ENCODE measurements at places on chromosomes 2 and 18.

DNA sequence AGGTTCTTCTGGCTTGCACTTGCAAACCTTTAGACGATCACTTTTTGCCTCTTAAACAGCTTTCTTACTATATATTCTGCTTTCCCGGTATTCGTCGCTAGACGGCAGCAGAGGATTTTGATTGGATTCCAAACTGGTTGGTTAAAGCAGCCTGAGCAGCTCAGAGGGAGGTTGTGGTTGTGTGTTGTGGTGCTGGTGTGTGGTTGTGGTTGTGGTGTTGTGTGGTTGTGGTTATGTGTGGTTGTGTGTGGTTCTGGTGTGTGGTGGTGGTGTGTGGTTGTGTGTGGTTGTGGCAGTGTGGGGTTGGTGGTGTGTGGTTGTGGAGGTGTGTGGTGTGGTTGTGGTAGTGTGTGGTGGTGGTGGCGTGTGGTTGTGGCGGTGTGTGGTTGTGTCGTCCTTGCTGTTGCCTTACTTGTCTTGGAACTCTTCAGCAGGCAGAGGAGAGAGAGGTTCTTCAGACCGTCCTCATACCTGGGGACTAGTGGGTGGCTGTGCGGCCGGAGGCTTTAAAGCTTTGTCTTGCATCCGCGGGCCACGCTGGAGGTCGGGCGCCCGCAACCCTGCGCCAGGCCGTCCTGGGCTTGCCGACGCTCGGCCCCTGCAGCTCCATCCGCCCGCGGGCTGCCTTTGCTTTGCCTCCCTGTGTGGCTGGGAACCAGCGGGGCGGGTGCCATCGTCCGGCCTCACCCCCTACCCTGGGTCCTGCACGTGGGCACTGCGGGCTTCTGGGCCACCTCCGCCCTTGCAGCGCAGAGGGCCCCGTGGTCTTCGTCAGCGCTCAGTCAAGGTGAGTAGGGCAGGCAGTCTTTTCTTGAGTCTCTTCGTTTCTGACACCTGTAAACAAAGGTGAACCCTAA, 190.8 kb downstream of the ARHGAP28 start:
- DNase-seq, result no peak

- no peak for DNase-seq
Measured at GRCh38 chr18:30705943-30706342, 336.6 kb downstream of the DSC3 start.

DNA sequence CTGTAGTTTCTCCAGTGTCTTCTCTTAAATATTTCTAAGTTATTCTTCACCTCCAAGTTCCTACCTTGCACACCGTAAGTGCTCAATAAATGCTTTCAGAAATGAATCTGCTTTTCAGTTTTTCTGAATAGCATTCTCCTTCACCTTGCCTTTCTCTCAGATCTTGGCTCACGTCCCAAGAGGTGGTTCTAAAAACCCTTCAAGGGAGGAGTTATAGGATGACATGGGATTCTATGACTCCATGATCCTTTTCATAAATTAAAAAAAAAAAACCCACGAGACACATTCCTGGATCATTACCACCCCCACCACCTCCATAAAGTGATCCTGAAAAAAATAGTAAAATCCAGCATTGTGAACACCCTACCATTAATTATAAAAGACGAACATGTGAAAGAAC, 11.7 kb downstream of the KCTD1 start:
- no peak for DNase-seq

DNA sequence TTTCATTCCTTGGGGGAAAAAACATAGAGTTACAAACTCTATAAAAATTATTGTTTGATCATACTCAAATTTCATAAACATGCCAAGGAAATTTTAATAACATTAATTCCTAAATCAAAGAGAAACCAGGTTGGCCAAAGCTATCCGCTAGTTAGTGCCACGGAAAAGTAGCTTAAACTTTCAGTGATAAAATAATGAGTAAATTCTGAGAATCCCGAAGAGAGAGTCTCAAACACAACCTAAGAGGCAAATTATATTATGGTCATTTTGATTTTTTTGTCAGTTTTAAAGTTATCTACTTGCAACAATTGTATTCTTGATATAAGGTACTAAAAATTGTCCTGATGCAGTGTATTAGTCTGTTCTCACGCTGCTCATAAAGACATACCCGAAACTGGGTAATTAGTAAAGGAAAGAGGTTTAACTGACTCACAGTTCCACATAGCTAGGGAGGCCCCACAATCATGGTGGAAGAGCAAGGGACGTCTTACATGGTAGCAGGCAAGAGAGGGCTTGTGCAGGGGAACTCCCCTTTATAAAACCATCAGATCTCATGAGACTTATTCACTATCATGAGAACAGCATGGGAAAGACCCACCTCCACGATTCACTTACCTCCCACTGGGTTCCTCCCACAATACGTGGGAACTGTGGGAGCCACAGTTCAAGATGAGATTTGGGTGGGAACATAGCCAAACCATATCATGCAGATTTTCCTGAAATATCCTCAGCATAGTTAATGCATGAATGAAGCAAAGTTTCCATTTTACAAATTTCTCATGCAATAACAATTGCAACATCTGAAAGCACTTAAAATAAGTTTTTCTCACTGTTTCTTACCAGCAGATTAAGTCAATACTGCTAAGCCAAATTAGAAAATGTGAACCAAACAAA, 205.9 kb upstream of the STK17B start:
- DNase-seq, result no peak

DNA sequence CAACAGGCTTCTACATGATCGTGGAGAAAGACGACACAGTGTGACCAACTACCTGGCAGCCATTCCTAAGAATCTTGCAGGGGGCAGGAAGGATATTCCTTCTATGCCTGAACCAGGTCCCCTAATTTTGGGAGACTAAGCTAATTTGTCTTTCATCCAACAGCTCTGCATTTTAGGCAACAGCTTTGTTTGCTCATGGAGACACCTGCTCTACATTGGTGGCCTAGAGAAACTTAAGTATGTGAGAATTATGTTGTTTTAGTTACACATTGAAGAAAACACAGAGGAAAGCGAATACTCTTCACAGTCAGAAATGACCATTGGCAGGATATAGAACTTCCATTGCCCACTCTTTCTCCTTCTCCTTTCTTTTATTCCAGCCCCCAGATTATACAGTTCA, 75.2 kb downstream of the ASXL3 start:
- DNase-seq, result no peak

GRCh38 chr2:64626963-64627760, 26.6 kb downstream of the SERTAD2 start:
- DNase-seq, result no peak

DNA sequence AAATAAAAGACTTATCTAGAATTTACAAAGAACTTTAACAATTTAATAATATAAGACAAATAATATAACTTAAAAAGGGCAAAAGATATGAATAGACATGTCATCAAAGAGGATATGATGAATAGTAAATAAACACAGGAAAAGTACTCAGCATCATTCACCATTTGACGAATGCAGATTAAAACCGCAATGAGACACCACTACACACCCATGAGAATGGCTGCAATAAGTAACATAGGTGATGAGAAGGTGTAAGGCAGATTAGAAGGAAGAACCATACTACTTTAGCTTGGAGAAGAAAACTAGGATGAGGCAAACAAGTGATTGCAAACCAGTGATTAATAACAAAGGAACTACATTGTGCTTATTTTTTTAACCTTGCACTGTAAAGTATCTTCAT, 152.0 kb downstream of the CYRIA start:
- DNase-seq, result no peak

DNA sequence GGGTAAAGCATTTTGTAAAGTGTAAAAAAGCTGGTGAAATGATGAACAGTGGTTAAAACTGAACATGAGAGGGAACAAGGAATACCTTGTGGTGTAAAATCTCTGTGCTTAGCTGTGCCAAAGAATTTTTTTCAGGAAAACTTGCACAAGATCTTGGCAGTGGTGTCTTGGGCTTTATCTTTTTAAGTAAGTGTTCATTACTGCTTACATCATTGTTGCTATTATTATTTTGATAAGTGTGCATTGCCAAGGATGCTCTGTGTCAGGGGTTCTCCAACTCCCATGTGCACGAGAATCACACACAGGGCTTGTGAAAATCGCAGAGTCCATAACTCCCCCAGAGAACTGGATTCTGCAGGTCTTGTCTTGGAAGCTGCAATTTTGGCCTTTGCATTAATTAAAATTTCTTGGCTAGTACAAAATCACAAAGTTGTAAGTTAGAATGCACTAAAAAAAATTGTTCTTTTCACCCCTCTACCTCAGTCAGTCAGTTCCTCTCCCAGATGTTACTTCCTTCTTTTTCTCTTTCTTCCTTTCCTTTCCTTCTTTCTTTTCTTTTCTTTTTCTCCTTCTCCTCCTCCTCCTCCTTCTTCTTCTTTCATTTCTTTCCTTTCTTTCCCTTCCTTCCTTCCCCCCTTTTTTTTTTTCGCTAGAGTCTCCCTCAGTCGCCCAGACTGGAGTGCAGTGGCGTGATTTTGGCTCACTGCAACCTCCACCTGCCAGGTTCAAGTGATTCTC, 37.8 kb downstream of the GATA6 start:
- DNase-seq, result no peak

- no peak for DNase-seq
Measured at GRCh38 chr2:182591774-182592173, 124.3 kb upstream of the DNAJC10 start.

DNA sequence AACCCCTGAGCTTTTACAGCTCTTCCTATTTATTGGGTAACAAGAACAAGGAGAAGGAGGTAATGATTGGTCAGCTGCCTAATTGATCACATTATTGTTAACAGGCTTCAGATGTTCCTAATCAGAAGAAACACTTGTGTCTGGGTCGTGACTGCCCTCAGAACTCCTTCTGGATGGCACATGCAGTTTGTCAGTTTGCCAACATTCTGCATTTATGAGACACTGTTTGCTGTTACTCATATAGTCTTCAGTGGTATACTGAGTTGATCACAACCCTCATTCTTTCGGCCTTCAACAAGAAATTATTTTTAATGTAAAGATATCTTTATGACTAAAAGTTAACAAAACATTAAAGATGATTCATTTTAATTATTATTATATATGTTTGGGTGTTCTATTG, 95.7 kb upstream of the DOCK10 start:
- DNase-seq, result no peak

- no peak for DNase-seq
Measured at GRCh38 chr2:186584053-186584452, 5.8 kb upstream of the ITGAV start.

DNA sequence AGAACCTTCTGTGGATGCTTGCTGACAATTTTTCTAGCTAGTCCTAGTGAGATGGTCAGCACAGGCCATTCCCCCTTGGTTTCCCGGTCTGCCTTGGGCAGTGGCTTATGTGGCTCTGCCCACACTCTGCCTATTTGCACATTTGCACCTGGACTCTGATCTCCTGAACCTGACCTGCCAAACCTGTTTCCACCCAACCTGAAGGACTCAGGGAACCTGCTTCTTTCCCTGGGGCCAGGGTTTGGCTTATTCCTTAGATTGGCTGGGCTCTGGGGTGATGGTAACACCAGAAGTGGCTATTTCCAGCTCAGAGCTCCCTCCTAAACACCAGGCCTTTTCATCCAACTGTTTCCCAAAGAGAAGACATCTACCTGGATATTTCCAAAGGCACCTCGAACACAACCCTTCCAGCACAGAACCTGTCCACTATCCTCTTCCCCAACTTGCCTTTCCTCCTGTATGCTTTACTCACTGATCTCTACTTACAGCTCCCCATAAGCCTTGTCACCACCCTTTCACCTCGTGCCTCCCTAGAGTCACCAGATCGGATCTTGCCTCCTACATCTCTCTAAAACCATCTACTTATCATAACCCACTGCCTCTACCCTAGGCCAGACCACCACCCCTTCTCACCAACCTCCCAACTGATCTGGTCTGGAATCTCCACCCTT, 5.8 kb upstream of the MTA3 start:
- no peak for DNase-seq

GRCh38 chr2:43566461-43566729, 29.4 kb downstream of the THADA start:
- no peak for DNase-seq

DNA sequence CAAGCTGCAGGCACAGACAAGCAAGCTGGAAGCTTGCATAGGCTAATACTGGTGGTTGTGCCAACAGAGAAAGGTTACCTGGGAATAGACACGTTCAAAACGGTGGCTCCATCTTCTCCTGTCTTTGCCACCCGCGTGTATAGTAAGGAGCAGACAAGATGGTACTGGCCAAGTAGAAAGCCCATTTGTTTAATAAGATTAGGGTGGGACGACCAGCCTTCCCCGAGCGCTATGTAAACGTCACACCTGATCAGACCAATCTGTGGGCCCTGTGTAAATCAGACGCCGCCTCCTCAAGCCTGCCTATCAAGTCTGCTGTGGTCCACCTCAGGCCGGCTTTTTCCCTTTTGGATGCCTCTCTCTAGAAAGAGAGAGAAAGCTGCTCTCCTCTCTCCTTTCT, 189.2 kb downstream of the LAMA1 start:
- DNase-seq, result no peak

GRCh38 chr2:222479859-222480258, 55.5 kb downstream of the SGPP2 start:
- no peak for DNase-seq

GRCh38 chr2:29004755-29005154, 23.7 kb downstream of the TOGARAM2 start:
- DNase-seq, result no peak

DNA sequence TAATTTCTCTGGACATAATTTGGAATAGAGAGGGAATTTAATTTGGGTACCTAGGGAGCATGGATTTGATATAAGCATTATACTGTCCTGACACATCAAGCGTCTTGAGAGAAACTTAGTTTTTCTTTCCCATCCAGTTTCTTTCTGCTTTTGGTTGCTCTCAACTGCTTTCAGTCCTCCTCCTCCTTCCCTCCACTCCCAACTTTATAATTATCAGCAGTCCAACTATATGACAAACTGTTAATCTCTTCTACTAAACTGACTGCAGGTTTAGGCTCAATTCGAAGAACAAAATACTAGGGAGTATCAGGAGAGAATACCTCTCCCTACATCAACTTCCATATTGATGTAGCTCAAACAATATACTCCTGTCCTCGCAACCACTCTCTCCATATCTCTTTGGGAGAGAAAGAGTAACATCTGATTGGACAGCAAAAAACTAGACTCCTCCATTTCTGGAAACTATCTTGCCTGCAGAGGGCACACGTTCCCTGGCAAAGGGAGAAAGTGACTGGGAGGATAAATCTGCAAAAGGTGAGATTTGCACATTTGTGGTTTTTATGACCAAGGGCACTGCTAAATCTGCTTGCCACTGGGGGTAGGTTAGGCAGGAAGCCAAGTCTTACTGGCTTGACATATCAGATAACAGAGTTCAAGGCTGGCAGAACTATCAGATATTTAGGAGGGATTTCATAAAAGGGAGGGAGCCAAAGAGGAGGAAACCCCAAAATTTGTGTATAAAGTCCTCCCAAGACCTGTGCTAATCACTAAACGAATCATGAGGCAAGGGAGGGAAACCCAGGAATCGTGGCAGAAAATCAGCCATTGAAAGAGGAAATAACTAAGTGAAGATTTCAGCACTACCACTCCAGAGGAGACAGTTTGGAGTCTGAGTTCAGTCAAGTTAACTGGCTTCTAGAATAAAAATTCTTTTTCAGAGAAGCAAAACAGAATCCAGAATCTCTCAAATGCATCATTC, 40.0 kb downstream of the ICA1L start:
- DNase-seq, result no peak

- no peak for DNase-seq
Measured at GRCh38 chr2:2804528-2804927, 473.5 kb upstream of the MYT1L start.
